Stomach (tissue), 19 donors: ENCODE measurements at places on chromosomes 11 and 22.

DNA sequence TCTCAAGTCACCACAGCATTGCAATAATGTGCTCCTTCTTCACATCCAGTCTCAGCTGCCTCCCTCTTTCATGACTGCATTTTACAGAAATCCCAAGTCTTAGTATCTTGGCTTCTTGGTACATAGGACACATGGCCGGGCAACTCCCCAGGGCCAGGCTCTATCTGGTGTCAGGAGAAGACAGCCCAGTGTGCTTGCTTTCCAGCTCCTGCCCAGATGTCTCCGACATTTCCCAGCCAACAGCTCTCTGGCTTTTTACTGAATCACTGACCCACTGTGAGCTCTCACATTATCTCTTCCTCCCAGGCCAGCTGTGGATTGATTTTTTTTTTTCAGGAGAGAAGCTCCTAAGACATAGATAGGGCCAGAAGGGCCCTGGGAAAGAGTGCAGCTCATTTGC is 346.0 kb upstream of the C11orf87 start:
- H3K4me3 ChIP-seq: no peak overlapping the region
- H3K27me3 ChIP-seq: no peaks in the 10 kb centered on the region
- H3K27ac ChIP-seq: no peak overlapping the region
- DNase-seq: no peak

GRCh38 chr11:133823614-133824013 is 21.7 kb downstream of the SPATA19 start:
- H3K4me3 ChIP-seq: no peak overlapping the region
- no peaks in the 10 kb centered on the region for H3K27me3 ChIP-seq
- no peaks in the 10 kb centered on the region for H3K4me1 ChIP-seq
- no peaks in the 10 kb centered on the region for H3K36me3 ChIP-seq

DNA sequence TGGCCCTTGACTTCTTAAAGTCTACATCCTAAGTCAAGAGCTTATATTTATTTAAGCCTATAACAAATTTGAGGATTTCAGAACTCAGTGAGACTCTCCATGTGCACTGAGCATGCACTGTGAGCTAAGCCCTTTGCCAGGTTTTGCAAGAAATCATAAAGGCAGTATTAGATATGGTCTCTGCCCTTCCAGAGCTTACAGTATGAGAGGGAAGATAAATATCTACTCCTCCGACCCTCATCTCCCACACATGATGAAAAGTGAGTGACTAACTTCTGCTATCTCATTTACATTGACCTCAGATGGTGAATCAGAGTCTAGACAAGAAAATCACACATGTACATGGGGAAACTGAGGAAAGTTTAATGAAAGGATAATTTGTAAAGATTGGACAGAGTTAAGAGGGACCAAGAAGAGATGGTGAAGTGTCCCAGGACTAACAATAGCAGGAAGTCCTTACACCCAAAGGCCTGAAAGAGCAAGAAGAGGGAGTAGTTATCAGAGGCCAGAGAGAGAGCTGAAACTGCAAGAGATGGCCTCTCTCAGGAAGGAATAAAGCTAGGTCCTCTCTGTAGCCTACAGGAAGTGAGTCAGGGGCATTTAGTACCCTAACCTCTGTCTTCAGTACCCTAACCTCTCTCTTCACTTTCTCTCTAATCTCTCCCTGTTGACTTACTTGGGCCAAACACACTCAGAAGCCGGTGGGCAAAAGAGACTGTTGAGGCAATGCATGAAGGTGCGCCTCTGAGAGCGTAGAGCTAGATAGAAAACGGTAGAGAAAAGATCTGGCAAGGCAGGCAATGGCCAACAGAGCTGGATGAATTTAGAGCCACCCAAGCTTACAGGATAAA is 23.0 kb upstream of the BLID start:
- no peaks in the 10 kb centered on the region for H3K36me3 ChIP-seq
- H3K27me3 ChIP-seq: peaks cover 2% of the 10 kb centered on the region
- no peak overlapping the region for H3K27ac ChIP-seq
- H3K4me3 ChIP-seq: no peak overlapping the region

GRCh38 chr11:78426845-78427244 is 9.2 kb upstream of the GAB2 start:
- H3K27ac ChIP-seq: no peak overlapping the region
- DNase-seq: no peak
- no peak overlapping the region for H3K4me3 ChIP-seq
- H3K4me1 ChIP-seq: no peaks in the 10 kb centered on the region

GRCh38 chr22:46732513-46732912 is 5.5 kb downstream of the CERK start:
- no peak for DNase-seq
- H3K27ac ChIP-seq: no peak overlapping the region
- H3K27me3 ChIP-seq: no peaks in the 10 kb centered on the region

GRCh38 chr11:103281301-103281700 is 172.1 kb downstream of the DYNC2H1 start:
- H3K36me3 ChIP-seq: no peaks in the 10 kb centered on the region
- no peak overlapping the region for H3K4me3 ChIP-seq
- no peaks in the 10 kb centered on the region for H3K27me3 ChIP-seq
- no peak for DNase-seq
- no peaks in the 10 kb centered on the region for H3K4me1 ChIP-seq

DNA sequence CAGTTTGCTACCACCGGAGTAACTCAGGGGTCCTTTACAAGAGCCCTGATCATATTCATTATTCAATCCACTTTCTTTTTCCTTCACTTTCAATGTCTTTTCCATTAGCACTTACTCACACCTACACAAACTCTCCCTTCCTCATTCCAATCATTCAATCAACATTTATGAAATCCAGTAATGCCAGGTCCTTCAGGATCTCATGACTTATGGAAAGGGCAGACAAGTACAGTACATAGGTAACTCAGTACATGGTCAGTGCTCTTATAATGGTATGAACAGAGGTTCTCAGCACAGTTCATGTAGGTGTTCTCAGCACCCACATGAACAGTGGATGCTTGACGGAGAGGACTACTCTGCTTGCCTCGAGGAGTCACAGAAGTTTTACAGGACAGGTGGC is 106.6 kb downstream of the USP35 start:
- H3K36me3 ChIP-seq: no peaks in the 10 kb centered on the region
- DNase-seq: no peak
- H3K4me1 ChIP-seq: peaks cover 8% of the 10 kb centered on the region

DNA sequence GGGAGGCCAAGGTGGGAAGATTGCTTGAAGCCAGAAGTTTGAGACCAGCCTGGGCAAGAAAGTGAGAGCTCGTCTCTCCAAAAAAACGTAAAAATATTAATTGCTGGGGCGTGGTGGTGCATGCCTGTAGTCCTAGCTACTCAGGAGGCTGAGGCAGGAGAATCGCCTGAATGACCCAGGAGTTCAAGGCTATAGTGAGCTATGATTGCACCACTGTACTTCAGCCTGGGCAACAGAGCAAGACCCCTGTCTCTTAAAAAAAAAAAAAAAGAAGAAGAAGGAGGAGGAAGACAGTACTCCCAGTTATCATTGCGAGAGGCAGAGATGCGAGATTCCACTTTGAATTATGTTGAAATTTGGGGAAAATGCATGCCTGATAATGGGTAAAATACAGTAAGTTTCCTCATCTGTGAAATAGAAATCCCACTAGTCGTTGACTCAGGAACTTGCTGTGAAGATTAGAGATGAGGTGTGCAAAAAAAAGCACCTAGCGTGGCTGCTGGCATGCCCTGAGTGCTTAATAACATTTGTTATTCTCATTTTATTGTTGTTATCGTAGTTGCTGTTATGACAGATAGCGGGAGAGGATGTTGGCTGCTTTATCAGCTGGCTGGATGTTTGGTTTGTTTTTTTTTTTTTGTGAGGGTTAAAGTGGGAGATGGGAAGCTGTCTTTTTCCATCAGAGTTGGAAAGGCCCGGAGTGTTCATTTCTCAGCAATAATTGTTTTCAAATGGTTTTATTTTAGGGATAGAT is 33.4 kb downstream of the BCR start:
- no peak for DNase-seq
- H3K27ac ChIP-seq: peak overlapping the region; percentile 76
- H3K36me3 ChIP-seq: peaks cover 2% of the 10 kb centered on the region
- H3K27me3 ChIP-seq: no peaks in the 10 kb centered on the region
- peaks cover 44% of the 10 kb centered on the region for H3K4me1 ChIP-seq

DNA sequence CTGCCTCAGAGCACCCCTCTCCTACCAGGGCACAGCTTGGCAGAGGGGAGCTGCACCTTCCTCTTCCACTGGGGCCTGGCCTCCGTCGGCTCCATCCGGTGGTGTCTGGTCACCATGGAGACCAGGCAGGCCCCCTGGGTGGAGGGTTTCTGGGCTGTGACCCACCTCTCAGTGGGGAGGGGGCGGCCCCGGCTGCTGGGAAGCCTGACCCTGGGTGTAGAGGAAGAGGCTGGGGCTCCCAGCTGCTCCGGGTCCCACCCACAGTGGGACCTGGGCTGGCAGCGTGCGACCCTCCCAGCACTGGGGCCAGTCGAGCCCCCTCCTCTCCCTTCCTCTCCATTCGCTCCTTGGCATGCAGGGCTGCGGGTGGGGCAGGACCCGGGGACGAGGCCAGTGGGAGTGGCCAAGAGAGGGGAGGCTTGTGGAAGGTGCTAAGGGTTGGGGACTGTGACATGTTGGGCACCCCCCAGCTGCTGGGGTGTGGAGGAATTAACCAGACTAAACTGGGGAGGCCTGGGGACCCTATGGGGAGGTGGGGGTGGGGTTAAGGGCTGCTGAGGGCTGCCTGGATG is 46.8 kb downstream of the BRSK2 start:
- H3K4me3 ChIP-seq: no peak overlapping the region
- no peaks in the 10 kb centered on the region for H3K36me3 ChIP-seq
- peaks cover 11% of the 10 kb centered on the region for H3K27me3 ChIP-seq
- H3K27ac ChIP-seq: no peak overlapping the region
- peak; percentile 40 for DNase-seq

- H3K4me1 ChIP-seq: no peaks in the 10 kb centered on the region
- H3K27me3 ChIP-seq: no peaks in the 10 kb centered on the region
These were observed 110.9 kb downstream of the NTM start for GRCh38 chr11:131481303-131481702.

DNA sequence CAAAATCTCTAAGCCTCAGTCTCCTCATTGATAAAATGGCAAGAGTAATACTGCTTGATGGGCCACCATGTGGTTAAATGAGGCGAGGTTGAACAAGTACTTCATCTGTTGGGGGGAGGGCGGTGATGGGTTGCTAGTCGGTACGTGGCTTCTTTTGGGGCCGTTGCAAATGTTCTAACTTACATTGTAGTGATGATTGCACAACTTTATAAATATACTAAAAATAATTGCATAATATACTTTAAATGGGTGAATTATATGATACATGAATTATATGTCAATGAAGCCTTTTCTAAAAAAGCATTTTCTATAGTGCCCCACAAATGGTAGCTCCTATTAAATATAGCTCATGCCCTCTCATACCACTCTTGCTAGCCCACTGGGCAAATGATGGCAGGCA is 6.5 kb downstream of the MS4A8 start:
- H3K27ac ChIP-seq: no peak overlapping the region
- no peaks in the 10 kb centered on the region for H3K4me1 ChIP-seq
- no peak for DNase-seq
- H3K27me3 ChIP-seq: no peaks in the 10 kb centered on the region
- H3K4me3 ChIP-seq: no peak overlapping the region

GRCh38 chr11:117690484-117691217 is 106.4 kb downstream of the DSCAML1 start:
- no peak overlapping the region for H3K4me3 ChIP-seq
- no peak overlapping the region for H3K27ac ChIP-seq
- no peak for DNase-seq
- H3K4me1 ChIP-seq: no peaks in the 10 kb centered on the region

- H3K27ac ChIP-seq: no peak overlapping the region
- no peak overlapping the region for H3K4me3 ChIP-seq
- no peaks in the 10 kb centered on the region for H3K27me3 ChIP-seq
- no peak for DNase-seq
- no peaks in the 10 kb centered on the region for H3K36me3 ChIP-seq
- H3K4me1 ChIP-seq: no peaks in the 10 kb centered on the region
These were observed 42.9 kb downstream of the INSC start for GRCh38 chr11:15157606-15158137.

- H3K4me3 ChIP-seq: no peak overlapping the region
- H3K4me1 ChIP-seq: peaks cover 26% of the 10 kb centered on the region
- DNase-seq: no peak
- H3K27ac ChIP-seq: no peak overlapping the region
- H3K36me3 ChIP-seq: peaks cover 67% of the 10 kb centered on the region
- no peaks in the 10 kb centered on the region for H3K27me3 ChIP-seq
These were observed 66.5 kb downstream of the DBX1 start for GRCh38 chr11:20093775-20094174.

GRCh38 chr11:102346456-102346747 is 612 bp upstream of the BIRC2 start:
- DNase-seq: no peak
- peaks cover 10% of the 10 kb centered on the region for H3K4me1 ChIP-seq
- H3K36me3 ChIP-seq: peaks cover 16% of the 10 kb centered on the region
- peak overlapping the region; percentile 99 for H3K27ac ChIP-seq
- H3K27me3 ChIP-seq: no peaks in the 10 kb centered on the region
- H3K4me3 ChIP-seq: peak overlapping the region; percentile 64

DNA sequence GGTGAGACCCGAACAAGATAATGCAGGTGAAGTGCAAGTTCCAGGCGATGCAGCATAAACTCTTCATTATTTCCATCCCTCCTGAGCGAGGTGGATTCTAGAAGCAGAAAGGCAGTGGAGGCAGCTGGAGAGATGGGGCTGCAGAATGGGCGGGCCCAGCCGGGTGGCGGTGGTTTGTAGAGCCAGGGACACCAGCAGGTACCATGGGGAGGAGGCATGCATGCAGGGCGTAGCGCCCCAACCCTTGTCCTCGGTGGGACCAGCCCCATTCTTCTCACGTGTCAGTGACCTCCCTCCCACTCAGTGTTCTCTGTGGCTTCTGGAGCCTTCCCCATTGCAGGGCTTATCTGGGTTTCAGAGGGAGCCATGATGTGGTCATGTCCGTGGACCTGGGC is 38.0 kb downstream of the MPPED1 start:
- H3K4me1 ChIP-seq: no peaks in the 10 kb centered on the region
- H3K36me3 ChIP-seq: no peaks in the 10 kb centered on the region
- no peak for DNase-seq

GRCh38 chr22:23503142-23503541 is 76.9 kb downstream of the IGLL1 start:
- no peaks in the 10 kb centered on the region for H3K4me1 ChIP-seq
- no peaks in the 10 kb centered on the region for H3K36me3 ChIP-seq
- no peak overlapping the region for H3K4me3 ChIP-seq
- no peak for DNase-seq

DNA sequence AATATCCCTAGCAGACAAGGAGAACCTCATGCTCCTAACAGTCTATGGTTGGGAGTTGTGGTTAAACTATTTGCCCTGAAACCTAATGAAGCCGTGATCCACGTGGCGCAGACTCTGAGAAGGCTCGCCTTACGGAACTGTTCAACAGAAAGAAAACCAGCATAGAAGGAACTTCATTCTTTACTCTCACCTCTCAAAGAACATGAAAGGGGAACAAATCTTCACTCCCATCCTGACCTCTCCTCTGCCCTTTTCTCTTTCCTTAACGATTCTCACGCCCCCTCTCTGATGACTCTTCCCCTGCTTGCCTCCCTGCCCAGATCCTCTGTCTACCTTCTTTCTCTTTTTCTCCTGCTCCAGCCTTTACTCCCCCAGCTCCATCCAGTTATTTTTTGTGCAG is 54.2 kb downstream of the IRAG1 start:
- H3K4me3 ChIP-seq: no peak overlapping the region
- peaks cover 4% of the 10 kb centered on the region for H3K4me1 ChIP-seq
- no peak for DNase-seq
- H3K27me3 ChIP-seq: no peaks in the 10 kb centered on the region
- peak overlapping the region; percentile 68 for H3K27ac ChIP-seq

GRCh38 chr11:10114593-10115404 is 179.2 kb downstream of the SBF2 start:
- H3K4me3 ChIP-seq: no peak overlapping the region
- H3K27ac ChIP-seq: no peak overlapping the region
- DNase-seq: no peak
- no peaks in the 10 kb centered on the region for H3K27me3 ChIP-seq
- H3K36me3 ChIP-seq: no peaks in the 10 kb centered on the region
- peaks cover 14% of the 10 kb centered on the region for H3K4me1 ChIP-seq
